EL (cell line): ENCODE measurements at places on chromosomes 16 and 17.

DNA sequence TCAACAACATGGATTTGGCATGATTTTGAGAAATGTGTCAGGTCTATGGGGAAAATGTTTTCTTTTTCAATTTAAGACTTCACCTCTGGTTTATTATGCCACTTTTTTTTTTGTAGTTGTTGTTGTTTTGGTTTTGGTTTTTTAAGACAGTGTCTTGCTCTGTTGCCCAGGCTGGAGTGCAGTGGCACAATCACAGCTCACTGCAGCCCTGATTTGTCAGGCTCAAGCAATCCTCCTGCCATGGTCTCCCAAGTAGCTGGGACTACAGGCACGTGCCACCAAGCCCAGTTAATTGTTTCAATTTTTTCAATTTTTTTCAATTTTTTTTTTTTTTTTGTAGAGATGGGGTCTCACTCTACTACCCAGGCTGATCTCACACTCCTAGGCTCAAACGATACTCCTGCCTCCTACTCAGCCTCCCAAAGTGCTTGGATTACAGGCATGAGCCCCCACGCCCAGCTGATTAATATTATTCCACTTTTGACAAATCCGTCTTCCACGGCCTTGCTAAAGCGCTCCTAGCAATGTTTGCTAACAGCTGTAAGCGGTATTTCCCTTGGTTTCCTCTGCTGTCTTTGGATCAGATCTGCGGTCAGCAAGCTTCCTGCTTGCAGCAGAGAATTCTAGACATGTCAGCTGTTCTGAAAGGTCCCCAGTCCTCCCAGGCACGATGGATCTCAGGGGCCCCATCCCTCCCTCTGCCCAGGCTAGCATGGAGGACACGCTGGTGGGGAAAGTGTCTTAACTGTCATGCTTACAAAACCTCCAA, 7.0 kb upstream of the MILR1 start:
- no peak for DNase-seq

GRCh38 chr17:44345454-44346026, 438 bp downstream of the GRN start:
- peak; percentile 78 for DNase-seq

DNA sequence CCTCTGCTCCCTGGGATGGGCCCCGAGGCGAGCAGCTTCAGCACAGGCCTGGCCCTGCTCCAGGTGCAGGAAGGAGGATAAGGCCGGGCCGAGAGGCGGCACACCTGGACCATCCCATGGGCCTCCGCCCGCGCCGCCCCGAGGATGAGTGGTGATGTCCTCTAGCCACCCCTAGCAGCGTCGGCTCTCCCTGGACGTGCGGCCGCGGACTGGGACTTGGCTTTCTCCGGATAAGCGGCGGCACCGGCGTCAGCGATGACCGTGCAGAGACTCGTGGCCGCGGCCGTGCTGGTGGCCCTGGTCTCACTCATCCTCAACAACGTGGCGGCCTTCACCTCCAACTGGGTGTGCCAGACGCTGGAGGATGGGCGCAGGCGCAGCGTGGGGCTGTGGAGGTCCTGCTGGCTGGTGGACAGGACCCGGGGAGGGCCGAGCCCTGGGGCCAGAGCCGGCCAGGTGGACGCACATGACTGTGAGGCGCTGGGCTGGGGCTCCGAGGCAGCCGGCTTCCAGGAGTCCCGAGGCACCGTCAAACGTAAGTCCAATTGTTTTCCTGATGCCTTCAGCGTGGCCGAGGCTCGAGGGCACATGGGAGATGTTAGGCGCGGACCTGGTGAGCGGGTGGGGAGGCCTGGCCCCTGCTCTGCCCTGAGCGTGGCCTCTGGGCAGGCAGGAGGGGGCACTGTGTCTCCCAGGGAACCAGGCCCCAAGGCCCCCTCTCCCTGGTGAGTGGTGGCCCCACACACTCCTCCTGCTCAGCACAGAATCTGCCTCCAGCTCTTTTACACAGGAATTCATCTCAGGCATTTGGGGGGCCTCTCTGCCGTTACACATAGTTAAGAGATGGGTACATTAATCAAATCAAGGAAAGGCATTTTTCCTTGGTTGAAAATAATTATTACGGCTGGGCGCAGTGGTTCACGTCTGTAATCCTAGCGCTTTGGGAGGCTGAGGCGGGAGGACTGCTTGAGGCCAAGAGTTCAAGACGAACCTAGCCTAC, 855 bp downstream of the TMEM204 start:
- DNase-seq: peak; percentile 37

DNA sequence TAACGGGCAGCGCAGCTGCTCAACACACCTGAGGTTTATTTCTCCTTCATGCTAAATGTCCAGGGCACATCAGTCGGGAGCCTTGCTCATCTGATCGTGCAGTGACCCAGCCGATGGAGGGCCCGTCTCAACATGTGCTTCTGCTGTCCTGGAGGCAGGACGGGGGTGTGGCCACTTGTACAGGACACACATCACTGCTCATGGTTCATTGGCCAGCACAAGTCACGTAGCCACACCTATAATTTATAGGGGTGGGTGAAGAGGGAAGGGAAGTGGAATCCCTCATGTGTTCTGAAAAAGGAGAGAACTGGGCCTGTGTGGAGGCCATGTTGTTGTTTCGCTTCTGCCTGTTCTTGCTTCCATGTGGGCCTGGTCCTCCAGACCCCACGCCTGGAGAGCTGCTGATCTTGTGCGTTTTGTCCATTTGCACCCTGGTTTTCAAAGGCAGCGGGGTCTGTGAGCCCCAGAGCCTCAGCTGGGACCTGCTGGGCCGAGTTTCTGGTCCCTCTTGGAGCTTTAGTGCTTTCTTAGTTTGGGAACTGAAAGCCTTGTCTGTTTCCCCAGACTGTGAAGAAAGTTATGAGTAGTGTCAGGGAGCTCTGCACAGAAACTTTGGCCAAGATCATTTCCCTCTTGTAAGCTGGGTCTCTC, 60.5 kb downstream of the CMIP start:
- no peak for DNase-seq

DNA sequence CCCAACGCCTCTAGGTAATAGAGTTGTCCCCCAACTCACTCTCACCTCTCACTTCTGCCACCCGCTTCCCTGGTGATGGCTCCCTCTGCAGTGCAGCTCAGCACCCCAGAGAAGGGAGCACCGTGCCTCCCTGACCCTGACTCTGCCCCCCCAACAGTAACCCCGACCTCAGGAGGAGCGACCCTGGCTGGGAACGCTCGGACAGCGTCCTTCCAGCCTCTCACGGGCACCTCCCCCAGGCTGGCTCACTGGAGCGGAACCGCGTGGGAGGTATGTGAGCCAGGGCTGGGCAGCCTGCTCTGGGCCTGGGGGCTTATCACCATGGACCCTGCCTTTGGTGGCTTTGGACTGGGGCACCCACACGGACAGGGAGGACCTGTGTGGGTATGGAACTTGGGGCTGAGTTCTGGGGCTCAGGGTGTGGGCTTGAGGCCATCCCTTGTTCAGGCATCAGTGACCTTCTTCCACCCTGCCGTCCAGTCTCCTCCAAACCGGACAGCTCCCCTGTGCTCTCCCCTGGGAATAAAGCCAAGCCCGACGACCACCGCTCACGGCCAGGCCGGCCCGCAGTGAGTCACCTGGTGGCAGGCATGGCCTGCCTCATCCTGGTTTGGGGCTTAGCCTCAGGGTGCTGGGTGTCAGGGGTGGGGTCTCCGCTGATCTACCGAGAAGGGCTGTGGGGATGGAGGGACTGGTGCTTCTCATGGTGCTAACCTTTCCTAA, 6.7 kb upstream of the C17orf107 start:
- no peak for DNase-seq

DNA sequence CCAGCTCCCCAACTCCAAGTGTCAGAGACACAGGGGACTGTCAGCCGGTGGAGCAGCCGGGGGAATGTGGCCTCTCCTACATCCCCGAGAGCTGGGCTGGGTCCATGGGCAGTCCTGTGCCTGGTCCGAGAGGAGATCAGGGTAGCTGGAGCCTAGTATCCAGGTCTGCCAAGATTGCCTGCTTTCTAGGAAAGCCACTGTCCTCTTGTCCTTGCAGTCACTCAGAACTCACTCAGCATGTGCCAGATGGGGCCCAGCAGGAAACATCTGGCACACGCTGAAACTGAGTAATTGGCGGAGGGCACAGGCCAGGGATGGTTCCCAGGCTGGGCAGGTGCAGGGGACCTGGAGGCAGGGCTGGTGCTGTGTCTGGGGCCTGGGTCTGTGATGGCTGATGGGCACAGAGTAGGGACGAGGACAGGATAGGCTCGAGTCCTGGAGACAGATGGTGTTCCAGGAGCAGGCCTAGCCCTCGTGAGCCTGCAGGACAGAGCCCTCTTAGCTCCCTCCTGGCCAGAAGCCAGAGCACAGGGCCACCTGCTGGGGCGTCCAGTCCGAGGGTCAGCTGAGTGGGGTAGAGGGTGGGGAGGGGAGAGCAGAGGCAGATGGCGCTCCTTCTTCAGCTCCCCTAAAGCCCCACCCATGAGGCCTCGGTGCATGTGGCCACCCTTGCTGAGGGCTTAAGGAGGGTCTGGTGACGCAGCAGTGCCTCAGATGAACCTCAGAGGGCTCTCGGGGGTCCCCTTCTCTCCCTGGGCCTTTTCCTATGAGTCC, 31.1 kb downstream of the ADCY7 start:
- DNase-seq: no peak

DNA sequence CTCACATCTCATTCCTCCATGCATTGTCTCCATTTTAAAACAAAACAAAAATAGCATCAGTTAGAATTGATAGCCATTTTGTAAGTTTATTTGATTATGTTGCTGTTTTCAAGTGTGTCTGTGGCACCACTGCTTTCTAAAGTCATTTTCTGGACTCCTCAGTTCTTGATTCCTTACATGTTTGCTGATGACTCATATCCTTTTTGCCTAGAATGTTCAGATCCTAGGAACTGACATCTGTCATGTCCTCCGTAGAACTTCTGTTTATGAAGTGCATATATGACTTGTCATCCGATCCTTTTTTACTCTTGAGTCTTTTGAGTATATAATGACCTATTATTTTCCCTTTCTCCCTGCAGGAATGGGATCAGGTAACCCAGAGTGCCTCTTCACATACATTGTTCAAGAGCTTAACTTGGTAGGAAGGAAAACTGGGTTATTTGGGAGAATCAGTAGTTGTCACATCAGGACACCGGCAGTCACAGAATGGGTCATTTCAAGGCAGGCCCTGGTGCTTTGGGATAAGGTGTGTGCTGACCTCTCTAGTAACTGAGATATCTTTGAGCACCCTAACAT, 69.2 kb downstream of the MAP2K4 start:
- DNase-seq: peak; percentile 68
